ENCODE measurements at places on chromosomes 13 and 19. TPM values are rescaled to one million over a fixed set of nuclear protein-coding genes. Genes with fewer than 3 reads are reported as not detected.

The LSR gene
- total RNA-seq: 0.34 TPM

The KLK8 gene
- total RNA-seq: not detected

The ZNF526 gene
- total RNA-seq: 5.3 TPM

The CGB2 gene
- total RNA-seq: not detected

The IGFL2 gene
- total RNA-seq: not detected

The OR1I1 gene
- total RNA-seq: not detected

The CYP4F11 gene
- total RNA-seq: not detected

The FGF21 gene
- not detected for total RNA-seq

The ZNF83 gene
- 27.1 TPM for total RNA-seq

The KLHL1 gene
- total RNA-seq: not detected

The CGB5 gene
- not detected for total RNA-seq

The MEF2B gene
- not detected for total RNA-seq

The ZNF85 gene
- 10.4 TPM for total RNA-seq

The POMP gene
- total RNA-seq: 114 TPM

The DLL3 gene
- total RNA-seq: 0.09 TPM

The CCDC122 gene
- 2.7 TPM for total RNA-seq

The OR7C2 gene
- not detected for total RNA-seq

The ICAM5 gene
- total RNA-seq: under 0.01 TPM

The MCEMP1 gene
- not detected for total RNA-seq

The SMAD9 gene
- 27.8 TPM for total RNA-seq

The GARIN5A gene
- total RNA-seq: 0.17 TPM

The NLRP5 gene
- total RNA-seq: not detected

The GZMM gene
- not detected for total RNA-seq

The CCDC70 gene
- total RNA-seq: not detected

The ZNF229 gene
- total RNA-seq: 1.5 TPM

The CGB3 gene
- total RNA-seq: not detected

The ZNF763 gene
- 0.60 TPM for total RNA-seq

The ADM5 gene
- 0.52 TPM for total RNA-seq

The PEX11G gene
- 1.5 TPM for total RNA-seq

The FAAP24 gene
- total RNA-seq: 2.2 TPM

The PCSK4 gene
- total RNA-seq: 0.65 TPM

The IGFL3 gene
- not detected for total RNA-seq

The EGLN2 gene
- total RNA-seq: 119 TPM
